ENCODE measurements at places on chromosomes 3 and 15.

GRCh38 chr15:69854521-69855181 lies 243.1 kb downstream of the TLE3 start:
- DNase-seq = peak; percentile 70

DNA sequence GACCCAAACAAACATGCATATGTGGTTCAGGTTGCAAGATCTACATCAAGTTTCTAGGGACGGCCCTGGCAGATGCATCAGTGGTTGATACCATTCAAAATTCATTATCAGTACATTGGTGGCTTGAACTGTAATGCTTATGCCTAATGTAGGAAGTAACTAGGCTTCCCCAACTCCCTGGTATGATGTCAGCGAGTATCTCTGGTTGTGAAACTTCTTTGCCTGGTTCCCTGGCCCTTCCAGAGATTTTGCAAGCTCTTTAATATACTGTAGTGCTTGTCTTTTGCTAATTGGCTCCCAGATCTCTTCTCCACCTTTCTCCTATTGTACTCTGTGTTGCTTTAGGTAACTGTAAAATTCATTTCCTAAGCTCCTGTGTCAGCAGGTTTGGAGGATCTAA lies 114.8 kb upstream of the RARB start:
- DNase-seq = no peak

- DNase-seq = no peak
Observed at GRCh38 chr15:48851956-48852355, 26.0 kb upstream of the EID1 start.

DNA sequence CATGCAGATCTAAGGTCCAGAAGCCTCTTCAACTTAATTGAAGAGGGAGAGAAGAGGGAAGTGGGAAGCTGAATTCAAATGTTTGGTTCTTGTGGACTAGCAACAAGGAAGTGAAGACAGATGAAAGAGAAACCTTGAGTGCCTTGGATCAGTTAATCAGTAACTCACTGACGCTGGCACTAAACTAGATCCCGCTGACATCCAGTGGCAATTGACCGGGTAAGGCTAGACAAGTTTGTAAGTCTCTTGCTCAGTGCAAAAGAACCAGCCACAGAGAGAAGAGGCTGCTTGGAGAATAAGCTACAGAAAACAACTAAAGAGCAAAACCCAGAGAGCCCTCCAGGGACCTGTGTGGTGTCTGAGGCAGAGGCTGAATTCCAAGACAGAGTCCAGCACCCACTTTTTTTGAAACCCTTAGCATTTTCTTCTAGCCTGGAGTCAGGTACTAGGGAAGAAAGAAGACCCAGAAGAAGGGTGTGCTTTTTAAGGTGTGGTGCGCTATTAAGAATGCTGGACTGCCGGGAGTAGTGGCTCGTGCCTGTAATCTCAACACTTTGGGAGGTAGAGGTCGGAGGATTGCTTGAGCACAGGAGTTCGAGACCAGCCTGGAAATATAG lies 6.9 kb downstream of the PLCH1 start:
- DNase-seq = no peak

- DNase-seq = no peak
Observed at GRCh38 chr15:55204464-55204863, 7.7 kb upstream of the RSL24D1 start.

GRCh38 chr15:40623361-40623760 lies 29.3 kb downstream of the KNL1 start:
- no peak for DNase-seq

DNA sequence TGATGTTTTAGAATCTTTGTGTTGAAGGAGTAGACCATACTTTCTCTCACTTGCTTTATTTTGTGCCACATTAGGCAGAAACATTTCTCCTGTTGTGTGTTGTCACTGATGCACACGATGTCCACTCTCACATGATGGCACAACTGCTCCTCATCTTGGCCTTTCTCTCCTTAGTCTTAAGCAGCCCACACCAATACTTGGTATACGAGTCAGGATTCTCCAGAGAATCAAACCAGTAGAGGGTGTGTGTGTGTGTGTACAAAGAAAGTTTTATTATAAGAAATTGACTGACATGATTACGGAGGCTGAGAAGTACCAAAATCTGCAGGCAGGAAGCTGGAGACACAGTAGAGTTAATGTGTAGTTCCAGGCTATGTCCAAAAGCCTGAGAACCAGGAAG lies 187.1 kb downstream of the ALCAM start:
- peak; percentile 34 for DNase-seq

GRCh38 chr15:80923668-80924067 lies 66.0 kb downstream of the MESD start:
- peak; percentile 15 for DNase-seq

DNA sequence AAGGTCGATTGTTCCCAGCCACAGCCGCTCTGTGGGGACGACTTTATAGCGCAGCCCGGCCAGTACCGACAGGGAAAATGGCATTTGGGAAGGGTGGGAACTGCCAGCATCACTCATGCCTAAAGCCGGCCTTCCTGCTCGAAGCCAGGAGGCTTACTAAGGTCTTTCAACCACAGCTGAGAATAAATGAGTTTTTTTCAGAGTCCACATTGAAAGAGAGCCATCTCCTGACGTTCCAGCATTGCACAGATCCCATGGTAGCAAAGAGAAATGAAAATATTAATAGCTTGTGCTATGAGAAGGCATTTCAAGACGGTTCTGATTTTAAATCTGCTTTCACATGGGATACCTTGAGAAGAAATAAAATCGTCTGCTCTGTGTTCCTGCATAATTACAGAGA lies 230.2 kb upstream of the IGF1R start:
- no peak for DNase-seq
